ENCODE measurements at places on chromosomes 5 and 9.

DNA sequence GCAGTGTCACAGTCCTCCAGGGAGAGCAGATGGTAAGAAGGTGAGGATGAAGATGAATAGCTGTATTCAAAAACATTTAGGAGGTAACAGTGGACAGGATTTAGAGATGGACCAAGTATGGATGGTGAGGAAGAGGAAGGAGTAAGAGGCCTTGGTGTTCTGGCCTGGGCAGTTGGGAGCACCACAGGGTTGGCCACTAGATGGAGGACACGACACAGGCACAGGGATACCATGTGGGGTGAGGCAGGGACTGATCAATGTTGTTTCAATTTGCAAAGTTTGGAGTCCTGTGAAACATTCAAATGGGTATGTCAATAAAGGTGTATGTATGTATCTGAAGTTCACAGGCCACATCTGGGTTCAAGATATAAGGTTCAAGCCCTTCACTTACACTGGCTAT is 141.1 kb upstream of the RASEF start:
- no peak for DNase-seq

DNA sequence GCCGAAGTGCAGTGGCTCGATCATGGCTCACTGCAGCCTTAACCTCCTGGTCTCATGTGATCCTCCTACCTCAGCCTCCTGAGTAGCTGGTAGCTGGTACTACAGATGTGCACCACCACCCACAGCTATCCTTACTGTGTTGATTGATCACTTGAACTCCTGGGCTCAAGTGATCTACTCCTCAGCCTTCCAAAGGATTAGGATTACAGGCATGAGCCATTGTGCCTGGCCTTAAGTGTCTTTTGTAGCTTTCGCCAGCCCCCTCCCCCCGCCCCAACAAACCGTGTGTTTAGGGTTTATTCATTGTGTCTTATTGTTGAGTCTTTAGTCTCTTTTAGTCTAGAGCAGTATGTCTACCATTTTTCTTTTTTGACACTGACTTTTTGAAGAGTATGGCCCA is 33.1 kb downstream of the SPIN1 start:
- no peak for DNase-seq

GRCh38 chr9:133117271-133118178 is 3.5 kb downstream of the RALGDS start:
- peak; percentile 82 for DNase-seq

- no peak for DNase-seq
These were observed 25.2 kb upstream of the ASPN start for GRCh38 chr9:92507496-92507895.

- DNase-seq, result no peak
These were observed 521 bp upstream of the PTGS1 start for GRCh38 chr9:122370303-122370702.

- no peak for DNase-seq
These were observed 25.3 kb upstream of the RNU6ATAC start for GRCh38 chr9:134189470-134190231.

- peak; percentile 71 for DNase-seq
These were observed 244.7 kb downstream of the PIK3R1 start for GRCh38 chr5:68460147-68460798.

- DNase-seq, result no peak
These were observed 298.4 kb downstream of the CWC27 start for GRCh38 chr5:65067147-65067506.

GRCh38 chr5:89168766-89169165 is 285.8 kb upstream of the MEF2C start:
- no peak for DNase-seq

DNA sequence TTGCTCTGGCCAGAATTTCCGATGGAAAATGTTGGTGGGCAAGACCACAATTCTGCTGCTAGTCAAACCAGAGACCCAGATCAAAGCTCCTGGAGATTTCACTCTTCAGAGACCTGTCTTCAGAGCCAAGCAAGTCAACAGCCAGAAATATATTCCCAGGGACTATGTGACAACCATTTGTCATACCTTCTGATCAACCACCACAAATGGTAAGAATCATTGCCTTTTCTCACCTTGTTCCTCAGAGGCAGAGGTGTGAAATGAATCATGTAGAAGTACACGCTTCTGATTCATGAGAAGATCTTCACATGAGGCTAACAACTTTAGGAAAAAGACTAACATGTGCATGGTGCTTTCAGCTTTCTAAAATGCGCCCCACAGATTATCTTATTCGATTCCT is 53.5 kb downstream of the SUSD1 start:
- no peak for DNase-seq

- DNase-seq, result no peak
These were observed 38.9 kb upstream of the IFNK start for GRCh38 chr9:27485158-27485557.

DNA sequence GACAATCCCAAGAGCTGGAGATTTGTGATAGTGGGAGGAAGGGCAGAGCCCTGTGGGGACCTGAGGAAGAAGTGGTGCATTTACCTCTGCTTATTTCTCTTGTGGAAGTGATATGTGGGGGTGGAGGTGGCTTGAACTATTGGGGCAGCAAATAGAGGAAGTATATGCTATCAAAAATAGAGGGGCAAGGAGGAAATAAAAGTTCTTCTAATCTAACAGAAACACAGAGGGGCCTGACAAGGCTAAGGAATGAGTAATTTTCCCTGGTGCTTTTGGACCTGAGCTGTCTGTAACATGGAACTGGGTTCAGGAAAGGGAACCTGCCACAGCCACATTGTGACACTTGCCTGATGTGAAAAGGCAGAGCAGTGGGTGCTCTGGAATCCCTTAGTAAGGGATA is 378.6 kb upstream of the KLF4 start:
- no peak for DNase-seq

- DNase-seq, result no peak
These were observed 19.6 kb upstream of the MAN2A1 start for GRCh38 chr5:109669991-109670706.

- DNase-seq, result no peak
These were observed 19.9 kb downstream of the GDA start for GRCh38 chr9:72169178-72169577.

- peak; percentile 67 for DNase-seq
These were observed 139.8 kb upstream of the RPS23 start for GRCh38 chr5:82417776-82418607.

- DNase-seq, result no peak
These were observed 141.2 kb upstream of the IER5L start for GRCh38 chr9:129319076-129319937.

- no peak for DNase-seq
These were observed 32.9 kb downstream of the FCHO2 start for GRCh38 chr5:72988769-72989168.

DNA sequence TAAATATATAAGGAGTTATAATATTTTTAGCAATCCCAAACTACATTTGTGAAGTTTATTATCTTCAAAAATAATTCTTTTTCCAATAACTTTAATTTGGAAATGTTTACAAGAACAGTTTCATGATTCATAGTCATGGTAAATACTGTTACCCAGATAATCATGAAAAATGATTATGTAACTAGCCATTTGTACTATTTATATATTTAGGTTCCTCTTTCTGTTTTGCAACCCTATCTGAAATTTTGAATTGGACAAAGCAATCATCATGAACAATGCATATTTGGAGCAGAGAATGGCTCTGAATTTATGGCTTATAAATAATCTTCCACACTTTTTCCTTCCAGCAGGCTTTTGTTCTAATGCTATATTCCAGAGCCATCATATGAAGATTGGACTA is 499.7 kb downstream of the SLCO4C1 start:
- DNase-seq, result no peak

- DNase-seq, result peak; percentile 99
These were observed 63.7 kb upstream of the ANGPTL2 start for GRCh38 chr9:127185931-127186781.

DNA sequence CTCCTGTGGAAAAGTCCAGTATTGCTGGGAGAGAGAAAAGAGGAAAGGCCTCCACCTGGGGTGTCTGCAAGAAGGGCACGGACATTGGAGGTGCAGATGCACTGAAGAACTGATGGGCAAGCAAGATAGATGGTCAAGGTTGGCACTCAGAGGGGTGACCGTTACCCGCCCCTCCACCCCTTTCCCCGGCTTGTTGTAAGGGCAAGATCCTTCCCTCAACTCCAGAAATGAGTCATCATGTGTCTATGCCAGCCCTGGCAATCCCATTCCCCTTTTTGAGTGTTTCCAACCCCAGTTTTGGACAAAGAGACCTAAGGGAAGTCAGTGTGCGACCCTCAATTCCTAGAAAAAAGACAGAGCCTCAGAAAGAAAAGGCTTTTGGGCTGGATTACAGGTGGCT is 34.9 kb upstream of the ATP6V1G1 start:
- no peak for DNase-seq

- DNase-seq, result no peak
These were observed 43.9 kb downstream of the SHB start for GRCh38 chr9:38025166-38025565.

DNA sequence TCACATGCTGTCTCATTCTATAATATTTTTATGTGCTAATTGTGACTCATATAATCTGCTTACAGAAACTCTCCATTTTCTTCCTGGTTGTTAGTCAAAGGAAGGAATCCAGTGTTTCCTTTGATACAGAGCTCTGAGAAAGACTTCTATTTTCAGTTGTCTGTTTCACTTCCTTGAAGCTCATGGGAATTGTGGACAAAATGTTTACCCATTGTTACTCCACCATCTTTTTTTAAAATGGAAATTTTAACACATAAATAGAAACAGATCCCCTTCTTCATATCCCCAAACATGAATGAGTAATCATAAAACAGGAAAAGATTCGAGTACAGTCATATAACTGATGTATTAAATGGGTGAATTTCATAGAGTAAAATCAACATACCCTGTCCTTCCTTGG is 42.0 kb upstream of the KCNN2 start:
- no peak for DNase-seq

DNA sequence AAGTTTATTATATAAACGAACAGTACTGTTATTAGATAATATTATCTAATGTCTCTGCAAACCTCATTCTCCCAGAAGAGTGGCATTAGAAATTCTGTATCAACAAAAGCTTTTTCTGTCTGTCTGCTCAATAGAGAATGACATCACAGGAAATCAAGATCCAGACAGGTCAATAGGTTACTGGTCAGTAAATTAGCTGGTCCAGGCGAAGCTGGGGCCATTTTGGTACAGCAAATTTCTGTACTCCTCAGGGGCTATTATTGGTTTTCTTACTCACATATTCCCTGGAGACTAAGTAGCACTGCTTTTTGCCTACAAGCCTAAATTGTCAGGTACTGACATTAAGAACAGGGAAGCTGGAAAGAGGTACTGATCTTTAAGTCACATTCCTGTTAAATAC is 80.5 kb downstream of the PLPP1 start:
- no peak for DNase-seq

DNA sequence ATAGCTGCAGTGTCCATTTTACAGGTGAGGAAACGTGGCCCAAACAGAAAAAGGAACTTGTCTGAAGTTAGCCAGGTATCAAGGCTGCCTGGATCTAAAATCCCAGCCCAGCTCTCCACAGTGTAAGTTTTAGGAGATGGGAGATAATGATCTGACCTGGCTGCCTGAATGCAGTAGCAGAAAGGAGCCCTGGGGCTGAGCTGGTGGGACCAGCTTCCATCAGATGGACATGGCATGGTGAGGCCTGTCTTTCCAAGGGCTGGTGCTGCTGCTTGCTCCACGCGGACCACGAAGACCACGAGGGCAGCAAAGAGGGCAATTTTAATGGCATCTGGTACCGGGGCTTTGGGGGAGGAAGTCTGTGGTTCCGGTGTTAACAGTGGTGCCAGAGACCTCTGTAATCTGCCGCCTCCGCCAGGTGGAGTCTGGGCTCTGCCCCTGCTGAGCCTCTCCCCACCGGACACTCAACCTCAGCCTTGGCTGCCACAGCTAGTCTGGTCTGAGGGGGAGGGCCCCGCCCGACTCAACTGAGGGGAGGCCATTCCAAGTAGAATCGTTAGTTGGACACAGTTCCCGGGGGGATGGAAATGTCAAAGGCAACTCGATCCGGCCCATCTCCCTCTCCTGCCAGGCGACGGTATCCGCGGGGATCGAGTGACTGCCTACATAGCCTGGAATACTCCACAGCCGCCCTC is 650 bp downstream of the MYORG start:
- DNase-seq, result no peak

GRCh38 chr5:24909210-24909609 is 264.4 kb upstream of the CDH10 start:
- no peak for DNase-seq

DNA sequence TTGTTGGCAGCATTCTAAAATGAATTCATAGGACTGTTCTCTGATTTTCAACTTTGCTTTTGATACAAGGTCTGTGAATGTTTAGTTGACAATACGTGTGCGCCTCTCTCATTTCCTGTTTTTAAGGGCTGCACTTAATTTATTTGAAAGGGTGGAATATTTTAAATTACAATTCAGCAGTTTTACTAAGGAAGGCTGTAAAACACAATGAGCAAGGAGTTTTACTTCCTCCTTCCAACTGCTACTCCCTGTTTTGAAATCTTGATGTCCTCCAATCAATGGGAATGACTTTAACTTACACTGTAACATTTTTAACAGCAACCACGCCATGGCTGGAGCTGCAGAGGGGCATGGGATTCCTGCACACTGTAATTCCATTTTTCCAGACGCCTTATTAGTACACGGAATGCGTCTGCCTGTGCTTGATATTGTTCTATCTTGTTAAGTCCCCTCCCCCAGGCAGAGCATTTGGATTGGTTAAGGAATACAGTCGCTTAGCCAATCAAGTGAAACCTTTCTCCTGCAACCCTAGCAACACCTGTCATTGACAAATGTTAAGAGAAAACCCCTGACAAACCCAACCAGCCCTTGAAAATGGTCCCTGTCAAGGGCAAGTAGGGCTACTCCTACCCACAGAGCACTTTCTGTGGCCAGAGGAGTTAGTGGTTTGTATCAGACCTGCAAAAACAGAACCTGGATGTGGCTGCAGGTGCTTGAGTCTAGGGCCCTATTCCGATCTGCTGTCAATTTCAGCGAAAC is 12.5 kb upstream of the ZSWIM6 start:
- no peak for DNase-seq

DNA sequence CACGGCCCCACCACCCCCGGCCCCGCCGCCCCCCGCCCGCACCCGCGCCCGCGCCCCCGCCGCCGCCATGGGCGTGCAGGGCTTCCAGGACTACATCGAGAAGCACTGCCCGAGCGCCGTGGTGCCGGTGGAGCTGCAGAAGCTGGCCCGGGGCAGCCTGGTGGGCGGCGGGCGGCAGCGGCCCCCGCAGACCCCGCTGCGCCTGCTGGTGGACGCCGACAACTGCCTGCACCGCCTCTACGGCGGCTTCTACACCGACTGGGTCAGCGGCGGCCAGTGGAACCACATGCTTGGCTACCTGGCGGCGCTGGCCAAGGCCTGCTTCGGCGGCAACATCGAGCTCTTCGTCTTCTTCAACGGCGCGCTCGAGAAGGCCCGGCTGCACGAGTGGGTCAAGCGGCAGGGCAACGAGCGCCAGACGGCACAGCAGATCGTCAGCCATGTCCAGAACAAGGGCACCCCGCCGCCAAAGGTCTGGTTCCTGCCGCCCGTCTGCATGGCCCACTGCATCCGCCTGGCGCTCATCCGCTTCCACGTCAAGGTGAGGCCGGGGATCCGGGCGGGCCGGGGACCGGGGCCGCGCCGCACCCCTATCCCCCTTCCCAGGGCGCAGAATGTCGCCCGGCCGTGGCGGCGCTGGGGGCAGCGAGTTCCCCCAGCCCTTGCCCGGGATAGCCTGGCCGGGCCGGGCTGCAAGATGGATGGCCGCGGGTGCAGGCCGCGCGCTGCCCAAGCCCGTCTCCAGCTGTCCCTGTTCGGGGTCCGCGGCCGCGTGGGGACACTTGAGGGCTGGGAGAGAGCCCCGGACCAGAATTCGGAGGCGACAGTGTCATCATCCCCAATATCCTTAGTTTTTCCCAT is 594 bp downstream of the FAM120A start:
- peak; percentile 33 for DNase-seq

- no peak for DNase-seq
These were observed 140.2 kb upstream of the BRINP1 start for GRCh38 chr9:119509291-119509905.

All from AG10803 (cell line).